Left ventricle myocardium superior (tissue), 1 donor: ENCODE measurements at places on chromosomes 1 and 21. TPM values are rescaled to one million over a fixed set of nuclear protein-coding genes. Genes with fewer than 3 reads are reported as not detected.

MRPL39 gene
- total RNA-seq = 61.3 TPM

ALPL gene
- 13.1 TPM for total RNA-seq

SLC9C2 gene
- not detected for total RNA-seq

TFF3 gene
- total RNA-seq = 5.3 TPM

ATAD3C gene
- total RNA-seq = 1.9 TPM
